Fibroblast of skin of right biceps (primary cell): ENCODE measurements at places on chromosomes 3 and 15.

- DNase-seq, result peak; percentile 54
These were observed 64.1 kb upstream of the KLHL25 start for GRCh38 chr15:85858586-85859375.

- no peak for DNase-seq
These were observed 26.4 kb downstream of the GRIP2 start for GRCh38 chr3:14513566-14514322.

- no peak for DNase-seq
These were observed 174.9 kb downstream of the NSMCE3 start for GRCh38 chr15:29094711-29095110.

GRCh38 chr3:73685061-73685460 is 60.3 kb upstream of the PDZRN3 start:
- no peak for DNase-seq

DNA sequence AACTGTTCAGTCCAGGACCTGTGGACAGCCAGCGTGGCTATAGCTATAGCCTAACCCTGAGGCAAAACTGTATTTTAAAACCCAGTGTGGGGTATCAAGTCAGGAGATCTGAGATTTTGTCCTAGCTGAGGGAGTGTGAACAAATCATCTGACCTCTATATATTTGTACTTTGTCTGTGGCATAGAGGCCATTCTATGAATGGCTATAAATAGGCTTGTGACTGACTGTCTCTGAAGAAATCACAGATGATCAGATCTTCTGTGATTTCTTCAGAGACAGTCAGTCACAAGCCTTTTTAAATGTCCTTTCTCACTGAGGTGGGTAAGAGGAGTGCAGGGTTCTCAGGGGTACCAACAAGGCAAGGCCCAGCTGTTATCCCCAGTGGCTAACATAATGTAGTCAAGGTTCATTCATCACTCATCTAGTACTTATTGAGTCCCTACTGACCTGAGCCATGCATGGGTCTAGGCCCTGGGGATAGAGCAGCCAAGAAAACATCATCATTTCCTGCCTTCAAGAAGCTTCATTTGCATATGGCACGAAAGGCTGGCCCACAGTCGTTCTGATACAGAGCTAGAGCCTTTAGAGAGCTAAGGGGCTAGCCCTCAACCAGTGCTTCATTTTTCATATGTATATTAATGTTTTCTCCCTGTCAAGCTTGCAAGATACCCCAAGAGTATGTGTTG is 53.3 kb downstream of the TIPARP start:
- DNase-seq, result no peak

DNA sequence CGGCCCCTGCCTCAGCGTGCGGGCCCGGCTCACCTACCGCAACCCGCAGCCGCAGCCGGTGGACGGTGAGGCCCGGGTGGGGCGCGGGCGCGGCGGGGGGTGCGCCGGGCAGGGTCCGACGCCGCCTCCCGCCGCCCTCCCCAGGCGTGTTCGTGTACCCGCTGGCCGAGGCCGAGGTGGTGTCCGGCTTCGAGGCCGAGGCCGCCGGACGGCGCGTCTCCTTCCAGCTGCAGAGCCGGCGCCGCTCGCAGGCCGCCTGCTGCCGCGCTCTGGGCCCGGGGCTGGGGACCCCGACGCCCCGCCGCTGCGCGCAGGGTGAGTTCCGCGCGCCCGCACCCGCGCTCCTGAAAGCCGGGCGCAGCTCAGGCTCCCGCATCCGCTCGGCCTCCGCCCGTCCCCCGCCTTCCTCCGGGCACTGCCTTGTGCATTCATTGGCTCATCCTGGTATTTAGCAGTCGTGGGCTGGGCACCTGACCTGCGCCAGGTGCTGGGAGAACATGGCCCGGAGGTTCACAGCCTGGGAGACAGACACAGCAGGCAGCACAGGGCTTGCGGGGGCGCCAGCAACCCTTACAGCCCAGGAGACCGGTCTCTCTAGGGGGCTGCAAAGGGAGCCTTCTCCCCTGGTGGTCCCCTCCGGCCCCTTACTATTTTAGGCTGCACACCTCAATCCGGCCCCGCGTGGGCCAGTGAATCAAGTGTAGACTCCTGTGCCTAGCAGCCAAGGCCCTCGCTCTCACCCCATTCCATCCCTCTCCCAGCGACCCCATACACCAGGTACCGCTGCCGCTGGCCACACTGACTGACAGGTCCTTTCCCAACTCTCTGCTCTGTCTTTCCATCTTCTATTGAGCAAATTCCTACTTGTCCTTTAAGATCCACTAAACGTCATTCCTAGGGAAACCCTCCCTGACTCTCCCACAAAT is 1.5 kb downstream of the VWA5B2 start:
- DNase-seq, result no peak

DNA sequence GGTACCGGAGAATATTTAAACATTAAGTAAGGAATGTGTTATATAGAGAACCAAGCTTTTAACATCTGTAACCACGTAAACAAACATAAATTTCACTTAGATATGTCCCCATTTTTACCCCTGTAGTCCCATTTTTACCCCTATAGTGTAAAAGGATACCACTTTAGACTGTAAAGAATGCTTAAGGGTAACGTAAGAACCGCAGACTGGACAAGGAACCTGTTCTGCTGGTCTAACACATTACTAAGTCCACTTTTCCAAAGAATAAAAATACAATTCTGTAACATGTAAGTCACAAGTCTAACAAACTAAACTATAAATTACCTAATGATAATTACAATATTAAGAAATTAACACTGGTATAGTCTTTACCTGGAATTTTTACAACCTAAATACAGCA is 2.9 kb downstream of the SLC12A6 start:
- no peak for DNase-seq

GRCh38 chr3:41000471-41000870 is 198.8 kb upstream of the CTNNB1 start:
- DNase-seq, result peak; percentile 16

DNA sequence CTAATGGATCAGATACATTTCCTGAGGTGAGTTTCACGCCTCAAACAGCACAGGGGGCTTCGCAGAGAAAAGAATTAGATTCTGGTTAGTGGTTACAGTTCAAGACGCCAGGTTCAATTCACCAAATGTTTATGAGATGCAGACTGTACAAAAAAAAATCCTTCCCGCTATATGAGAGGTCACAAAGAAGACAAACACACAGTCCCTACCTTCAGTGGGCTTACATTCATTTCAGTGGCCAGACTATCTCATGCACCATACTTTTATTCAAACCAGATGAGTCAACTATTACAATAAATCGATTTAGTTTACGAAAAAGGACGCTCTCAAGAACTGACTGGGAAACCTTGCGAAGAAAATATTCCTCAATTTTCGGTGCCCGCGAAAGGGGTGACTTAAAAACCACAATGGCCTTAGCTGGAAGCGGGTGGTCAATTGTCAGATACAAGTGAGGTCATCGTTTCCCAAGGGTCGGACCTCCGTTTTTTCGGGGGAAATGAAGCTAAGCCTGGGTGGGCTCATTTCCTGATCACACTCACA is 695 bp downstream of the METTL6 start:
- DNase-seq, result no peak

GRCh38 chr3:9779721-9780457 is 10.1 kb upstream of the CAMK1 start:
- DNase-seq, result no peak

DNA sequence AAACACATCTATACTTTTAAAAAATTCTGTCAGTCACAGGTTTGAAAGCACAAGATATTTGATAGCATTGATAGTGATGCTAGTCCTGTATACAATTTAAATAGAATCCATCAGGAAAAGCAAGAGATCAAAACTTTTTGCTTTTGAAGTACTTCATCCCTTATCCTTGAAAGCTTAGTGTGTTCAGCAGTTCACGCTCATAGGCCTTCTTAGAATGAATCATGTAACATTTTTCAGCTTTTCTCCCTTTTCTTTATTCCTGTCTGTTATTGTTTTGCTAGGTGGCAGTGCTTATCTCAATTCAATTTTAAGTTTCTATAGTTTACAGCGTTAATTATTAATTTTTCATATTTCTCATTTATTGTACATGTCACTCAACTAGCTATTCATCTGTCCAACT is 69.1 kb downstream of the FGF7 start:
- no peak for DNase-seq

DNA sequence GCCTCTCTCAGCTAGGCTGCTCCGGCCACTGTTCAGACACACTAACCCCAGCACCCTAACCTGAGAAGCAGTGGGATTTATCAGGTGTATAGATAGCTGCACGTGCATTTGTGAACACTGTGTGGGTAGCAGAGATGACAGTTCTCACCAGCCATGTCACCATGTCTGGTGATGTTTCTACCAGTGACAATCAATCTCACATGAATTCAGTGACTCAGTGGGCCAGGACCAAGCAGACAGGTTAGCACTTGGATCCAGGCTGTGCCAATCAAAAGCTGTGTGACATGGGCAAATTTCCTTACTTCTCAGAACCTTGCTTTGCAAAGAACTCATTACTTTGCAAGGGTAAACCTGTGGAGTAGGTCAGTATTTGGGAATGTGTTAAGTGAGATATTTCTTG is 65.3 kb upstream of the GATM start:
- DNase-seq, result no peak

GRCh38 chr3:37725842-37726241 is 135.8 kb upstream of the CTDSPL start:
- DNase-seq, result peak; percentile 16

GRCh38 chr15:73485372-73485771 is 42.4 kb downstream of the REC114 start:
- DNase-seq, result no peak

DNA sequence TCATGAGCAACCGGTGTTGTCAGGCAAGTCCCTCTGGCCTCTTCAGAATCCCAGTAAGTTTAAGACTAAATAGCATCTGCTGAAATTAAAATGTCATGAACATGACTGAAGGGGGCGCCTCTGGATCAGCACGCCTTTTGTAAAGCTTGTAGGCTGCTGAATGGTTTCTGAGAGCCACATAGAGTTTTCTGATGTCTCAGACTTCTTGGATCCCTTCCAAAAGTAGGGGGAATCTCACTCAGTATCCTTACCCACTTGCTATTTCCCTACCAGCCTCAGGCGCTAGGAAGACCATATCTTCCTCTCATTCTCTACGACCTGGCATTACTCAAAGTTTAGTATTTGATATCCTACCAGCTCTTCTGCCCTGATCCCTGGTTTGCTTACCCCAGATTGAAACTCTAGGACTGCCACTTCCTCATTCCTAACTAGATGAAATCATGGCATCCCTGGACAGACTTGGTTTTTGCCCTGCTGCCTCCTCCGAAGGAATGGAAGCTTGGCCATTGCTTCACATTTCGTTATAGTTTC is 62.7 kb upstream of the CD47 start:
- DNase-seq, result peak; percentile 76

DNA sequence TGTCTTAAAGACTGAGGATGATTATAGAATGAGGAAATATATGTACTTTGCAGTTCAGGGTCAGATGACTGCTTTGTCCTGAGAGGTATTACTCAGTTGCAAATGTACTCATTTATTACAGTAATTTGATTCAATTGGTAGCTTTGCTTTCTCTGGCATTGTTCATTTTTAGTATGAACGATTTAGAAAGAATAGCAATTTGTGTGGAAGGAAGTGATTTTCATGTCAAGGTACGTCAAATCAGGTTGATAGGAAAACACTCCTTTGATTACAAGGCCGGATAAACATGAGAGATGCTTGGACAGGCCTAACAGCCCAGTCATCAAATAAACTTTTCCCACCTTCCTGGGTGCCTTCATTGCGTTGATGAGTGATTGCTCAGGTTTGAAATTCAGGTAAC is 53.8 kb downstream of the UNC13C start:
- no peak for DNase-seq

- no peak for DNase-seq
These were observed 22.8 kb downstream of the IL17RD start for GRCh38 chr3:57142411-57142723.

DNA sequence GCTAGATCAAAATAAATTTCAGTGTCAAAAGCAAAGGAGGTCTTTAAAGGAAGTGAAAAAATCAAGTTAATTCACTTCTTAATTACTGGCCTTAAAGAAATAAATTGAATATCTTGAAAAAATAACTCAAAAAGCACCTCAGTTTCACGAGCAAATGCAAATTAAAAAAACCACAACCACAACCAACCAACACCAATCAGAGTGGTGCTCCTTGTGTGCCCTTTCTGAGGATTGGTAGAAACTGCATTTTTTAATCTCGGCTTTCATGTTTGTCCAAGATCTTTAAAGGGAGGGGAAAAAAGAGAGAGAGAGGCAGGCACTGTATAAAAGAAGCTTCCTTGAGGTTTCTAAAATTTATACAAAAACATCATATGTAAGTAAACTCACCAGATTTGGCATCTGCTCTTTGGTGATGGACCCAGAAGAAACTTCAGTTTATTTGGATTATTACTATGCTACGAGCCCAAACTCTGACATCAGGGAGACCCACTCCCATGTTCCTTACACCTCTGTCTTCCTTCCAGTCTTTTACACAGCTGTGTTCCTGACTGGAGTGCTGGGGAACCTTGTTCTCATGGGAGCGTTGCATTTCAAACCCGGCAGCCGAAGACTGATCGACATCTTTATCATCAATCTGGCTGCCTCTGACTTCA is at the start of gene GPR15:
Gene GPR15, plus strand, starts transcription at position 357 of the 653 bp plus-strand sequence. Its CDS starts 56 bp downstream, at position 413.
- no peak for DNase-seq

- DNase-seq, result peak; percentile 30
These were observed 802 bp downstream of the RCN2 start for GRCh38 chr15:76932135-76932966.

DNA sequence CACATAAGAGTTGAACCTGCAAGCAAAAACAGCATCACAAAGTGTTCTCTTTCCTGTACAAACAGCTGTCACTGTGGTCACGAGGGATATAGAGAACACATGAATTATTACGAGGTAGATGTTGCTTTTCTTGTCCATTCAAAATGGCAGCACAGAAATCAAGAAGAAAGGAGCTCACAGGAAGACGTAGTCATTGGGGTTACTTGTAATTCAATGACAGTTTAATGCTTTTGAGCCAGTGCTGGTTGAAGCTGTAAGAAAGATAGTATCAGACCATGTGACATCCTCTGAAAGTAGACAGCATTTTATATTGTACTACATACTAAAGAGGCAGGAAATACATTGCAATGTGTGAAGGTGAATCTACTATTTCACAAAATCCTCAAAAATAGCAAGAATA is 140.4 kb downstream of the ABI3BP start:
- DNase-seq, result no peak

DNA sequence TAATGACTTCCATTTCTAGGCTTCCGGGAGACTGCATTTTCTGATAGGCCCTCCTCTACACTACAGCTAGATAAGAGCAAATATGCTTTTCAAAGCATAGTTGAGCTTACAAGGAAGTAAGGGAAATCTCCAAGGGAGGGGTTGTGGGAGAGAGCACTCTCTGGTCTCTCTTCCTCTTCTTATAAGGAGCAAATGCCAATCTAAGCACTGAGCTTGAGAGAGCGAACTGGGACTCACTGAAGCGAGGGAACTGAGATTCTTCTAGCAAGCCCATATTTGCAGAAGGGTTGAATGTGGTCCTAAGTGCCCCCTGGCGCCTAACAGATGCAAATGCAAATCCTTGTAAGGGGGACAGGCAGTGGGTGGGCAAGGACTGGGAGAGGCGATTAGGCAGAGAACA is 164.8 kb downstream of the ERC2 start:
- DNase-seq, result peak; percentile 56

- no peak for DNase-seq
These were observed 39.8 kb upstream of the DUSP7 start for GRCh38 chr3:52095990-52096775.

- no peak for DNase-seq
These were observed 7.6 kb downstream of the CMTM6 start for GRCh38 chr3:32495085-32495484.

GRCh38 chr3:127273206-127273605 is 14.6 kb downstream of the PRR20G start:
- DNase-seq, result no peak

GRCh38 chr3:6220447-6220846 is 640.5 kb upstream of the GRM7 start:
- DNase-seq, result no peak
